Ureter (tissue), 1 donor: ENCODE measurements at places on chromosomes 1 and 21. TPM values are rescaled to one million over a fixed set of nuclear protein-coding genes. Genes with fewer than 3 reads are reported as not detected.
A peak's percentile ranks its signal among the peaks of the same experiment; 100 is the strongest.

Gene LHX8
- 0.21 TPM for total RNA-seq

Gene FAM151A
- not detected for total RNA-seq

Gene SHISAL2A
- 1.1 TPM for total RNA-seq

Gene TMEM35B
- total RNA-seq = 29.6 TPM

Gene DNAJC28
- 1.2 TPM for total RNA-seq

Gene OLFM3
- total RNA-seq = not detected

Gene CCDC28B
- total RNA-seq = 2.1 TPM

Gene FNDC5
- total RNA-seq = 1.7 TPM

Gene OR2L8
- not detected for total RNA-seq

Gene LPAR3
- 20.8 TPM for total RNA-seq

Gene RIMS3
- 5.3 TPM for total RNA-seq

DNA sequence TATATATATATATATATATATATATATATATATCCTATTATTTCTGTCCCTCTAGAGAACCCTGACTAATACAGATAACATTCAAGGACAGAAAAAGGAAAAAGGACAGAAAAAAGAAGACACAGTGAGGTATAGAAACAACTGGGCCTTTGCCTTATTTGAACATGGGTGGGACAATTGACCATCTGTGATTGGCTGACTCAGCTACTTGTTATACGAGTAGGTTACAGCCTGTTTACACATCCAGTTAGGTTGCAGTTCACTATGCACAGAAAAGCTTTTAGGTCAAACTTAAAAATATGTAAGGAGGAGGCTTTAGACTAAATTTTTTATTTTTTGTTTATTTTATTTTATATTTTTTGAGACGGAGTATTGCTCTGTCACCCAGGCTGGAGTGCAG is 39.8 kb upstream of the RGS8 start:
- no peak for DNase-seq

- DNase-seq = no peak
These were observed 2.8 kb upstream of the ELOVL1 start for GRCh38 chr1:43370564-43370963.

- peak; percentile 20 for DNase-seq
These were observed 105.0 kb downstream of the GALNT2 start for GRCh38 chr1:230172016-230172537.

- peak; percentile 63 for DNase-seq
These were observed 2.7 kb downstream of the SCYL3 start for GRCh38 chr1:169890761-169891538.

DNA sequence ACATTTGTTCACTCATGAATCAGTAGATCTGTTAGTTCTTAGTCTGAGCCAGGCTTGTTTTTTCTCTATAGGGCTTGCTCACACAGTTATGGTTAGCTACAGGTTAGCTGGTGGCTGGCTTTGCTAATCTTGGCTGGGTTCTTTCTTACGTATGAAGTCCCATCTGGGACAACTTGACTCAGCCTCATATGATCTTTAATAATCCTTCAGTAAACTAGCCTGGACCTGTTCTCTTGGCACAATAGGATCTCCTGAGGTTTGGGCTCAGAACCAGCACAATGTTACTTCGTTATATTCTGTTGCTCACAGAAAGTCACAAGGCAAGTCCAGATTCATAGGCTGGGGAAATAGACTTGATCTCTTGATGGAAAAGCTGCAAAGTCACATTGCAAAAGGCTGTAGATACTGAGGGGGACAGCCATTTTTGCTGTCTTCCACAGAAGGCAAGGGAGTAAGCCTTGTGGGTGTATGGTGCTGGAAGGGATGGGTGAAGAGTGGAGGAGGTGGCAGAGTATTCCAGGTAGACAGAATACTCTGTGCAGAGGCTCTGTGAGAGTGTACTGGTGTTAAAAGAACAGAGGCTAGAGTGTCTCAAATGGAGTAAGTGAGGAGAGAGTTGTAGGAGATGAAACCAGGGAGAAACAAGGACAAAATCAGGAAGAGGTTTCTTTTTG is 24.4 kb downstream of the EFCAB7 start:
- DNase-seq = no peak

DNA sequence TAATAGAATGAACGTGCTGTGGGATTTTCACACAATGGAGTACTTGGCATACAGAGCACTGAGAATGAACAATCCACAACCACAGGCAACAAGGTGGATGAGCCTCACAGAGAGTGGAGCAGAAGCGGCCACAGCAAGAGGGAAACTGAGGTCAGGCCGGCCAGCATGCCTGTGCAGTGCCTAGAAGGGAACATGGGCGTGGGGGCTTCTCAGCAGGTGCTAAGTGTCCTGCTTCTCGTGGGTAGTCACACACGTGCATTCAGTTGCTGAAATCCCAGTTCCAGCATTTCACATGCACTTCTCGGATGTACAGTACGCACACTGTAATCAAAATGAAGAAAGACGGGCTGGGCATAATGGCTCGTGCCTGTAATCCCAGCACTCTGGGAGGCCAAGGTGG is 33.1 kb downstream of the WDR4 start:
- no peak for DNase-seq

DNA sequence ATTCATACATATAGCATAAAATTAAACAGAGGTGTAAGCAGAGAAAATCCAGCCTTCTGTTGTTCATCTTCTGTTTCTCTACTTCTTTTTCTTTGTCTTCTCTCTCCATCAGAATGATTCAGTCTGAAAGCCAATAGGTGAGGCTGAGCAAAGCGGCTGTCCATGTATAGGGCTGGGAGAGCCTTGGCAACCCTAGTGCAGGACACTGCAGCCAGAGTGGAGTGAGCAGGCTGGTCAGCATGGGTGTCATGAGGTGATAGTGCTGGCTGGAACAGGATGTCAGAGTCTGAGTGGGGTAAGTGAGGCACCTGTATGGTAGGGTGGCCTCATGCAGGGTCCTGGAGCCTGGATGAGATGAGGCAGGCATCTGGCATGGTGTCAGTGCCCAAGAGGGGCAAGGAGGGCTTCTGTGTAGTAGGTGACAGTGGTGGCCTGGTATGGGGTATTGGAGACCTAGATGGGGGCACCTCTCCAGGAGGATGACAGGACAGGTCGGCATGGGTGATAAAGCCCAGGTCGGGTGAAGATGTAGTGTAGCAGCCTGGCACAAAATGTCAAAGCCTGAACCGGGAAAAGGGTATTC is 45.5 kb upstream of the GTF2B start:
- DNase-seq = no peak

DNA sequence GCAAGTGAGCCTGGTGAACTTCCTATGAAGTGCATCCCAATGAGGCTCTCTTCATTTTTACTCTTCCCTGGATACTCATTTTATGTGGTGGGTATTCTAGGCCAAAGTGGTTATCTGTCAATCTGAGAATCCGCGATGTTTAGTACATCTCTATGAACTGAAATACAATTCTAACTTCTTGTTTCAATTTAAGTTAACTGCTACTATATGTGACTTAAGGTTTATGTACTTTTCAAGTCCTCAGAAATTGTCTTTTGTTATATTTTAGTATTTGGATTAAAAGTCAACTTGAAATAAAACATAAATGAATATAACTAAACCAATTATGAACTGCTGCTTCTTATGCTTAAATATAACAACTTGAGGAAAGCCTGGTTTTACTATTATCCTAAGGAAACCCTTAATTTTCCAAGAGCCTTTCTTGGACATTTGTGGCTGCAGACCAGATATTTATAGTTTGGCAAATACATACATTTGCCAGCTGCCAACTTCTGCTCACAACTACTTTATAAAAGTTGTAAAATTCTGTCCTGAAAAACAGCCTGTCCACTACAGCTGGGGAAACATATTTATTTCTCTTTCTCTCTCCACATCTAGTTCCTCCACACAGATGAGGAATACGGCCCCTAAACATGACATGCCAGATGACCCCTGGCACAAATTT is 60.4 kb downstream of the ENAH start:
- no peak for DNase-seq

DNA sequence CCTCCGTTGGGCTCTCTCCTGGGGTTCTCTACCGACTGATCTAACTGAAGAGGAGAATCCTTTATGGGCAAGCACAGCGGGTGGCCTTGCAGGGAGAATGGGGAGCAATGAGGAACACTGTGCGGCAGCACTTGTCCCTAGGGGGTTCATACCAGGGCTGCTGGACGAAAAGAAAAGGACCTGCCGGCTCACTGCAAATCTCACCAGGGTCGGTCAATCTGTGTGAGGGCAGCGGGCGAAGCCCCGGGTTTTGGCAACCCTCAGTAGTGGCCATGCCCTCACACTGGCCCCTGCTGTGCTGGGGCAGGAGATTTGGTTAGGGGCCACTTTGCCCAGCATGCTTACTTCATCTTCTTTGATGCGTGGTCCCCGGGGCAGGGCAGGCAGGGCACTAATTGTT is 5.9 kb downstream of the LHX9 start:
- no peak for DNase-seq

- no peak for DNase-seq
These were observed 201.6 kb downstream of the SDCCAG8 start for GRCh38 chr1:243457363-243457982.

DNA sequence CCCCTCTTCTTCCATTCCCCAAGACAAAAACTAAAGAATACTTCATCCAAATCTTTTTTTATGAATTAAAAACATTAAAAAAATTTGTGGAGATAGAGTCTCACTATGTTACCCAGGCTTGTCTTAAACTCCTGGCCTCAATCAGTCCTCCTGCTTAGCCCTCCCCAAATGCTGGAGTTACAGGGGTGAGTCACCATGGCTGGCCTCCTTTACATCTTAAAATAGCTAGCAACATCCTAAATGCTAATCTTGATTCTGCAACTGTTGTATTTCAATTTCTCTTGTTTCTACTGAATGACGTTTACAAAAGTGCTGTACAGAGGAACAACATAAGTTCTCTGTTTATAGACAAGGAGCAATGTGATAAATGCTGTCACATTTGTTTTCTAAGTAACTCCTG is 483.5 kb downstream of the ADGRL2 start:
- no peak for DNase-seq

- no peak for DNase-seq
These were observed 34.1 kb upstream of the H6PD start for GRCh38 chr1:9200441-9200840.

GRCh38 chr1:65297706-65298105 is 11.6 kb upstream of the DNAJC6 start:
- DNase-seq = no peak

DNA sequence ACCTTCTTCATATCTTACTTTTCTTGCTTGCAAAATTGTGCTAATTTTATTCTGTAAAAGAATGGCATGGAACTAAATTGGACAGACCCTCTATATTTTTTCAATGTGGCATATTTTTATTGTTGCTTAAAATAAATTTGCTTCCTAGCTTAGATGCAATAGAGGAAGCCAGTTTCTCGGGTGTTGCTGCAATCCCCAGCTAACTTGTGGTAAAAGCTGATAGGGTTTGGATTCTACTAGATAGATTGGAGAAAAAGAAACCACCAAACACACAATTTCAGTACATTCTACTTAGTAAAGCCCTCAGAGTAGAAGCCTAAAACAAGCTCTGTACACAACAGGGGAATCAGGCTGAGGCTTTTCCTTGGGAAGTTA is 49.5 kb upstream of the GCLM start:
- DNase-seq = no peak

DNA sequence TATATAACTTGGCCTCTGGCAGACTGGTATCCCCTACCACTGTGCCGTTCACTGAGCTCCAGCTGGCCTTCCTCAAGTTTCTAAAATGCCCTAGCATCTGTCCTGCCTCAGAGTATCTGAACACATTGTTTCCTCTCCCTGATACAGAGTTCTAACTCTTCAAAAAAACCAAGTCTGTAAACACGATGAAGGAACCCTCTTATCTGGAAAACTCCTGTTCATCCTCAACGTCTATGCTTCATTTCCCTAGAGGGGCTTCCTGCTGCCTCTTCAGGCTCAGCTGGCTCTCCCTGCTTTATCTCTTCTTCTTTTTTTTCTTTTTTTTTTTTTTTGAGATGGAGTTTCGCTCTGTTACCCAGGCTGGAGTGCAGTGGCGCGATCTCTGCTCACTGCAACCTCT is 5.6 kb downstream of the BSDC1 start:
- no peak for DNase-seq

GRCh38 chr1:227192163-227192562 is 126.1 kb downstream of the CDC42BPA start:
- no peak for DNase-seq

- no peak for DNase-seq
These were observed 52.2 kb upstream of the KIAA1614 start for GRCh38 chr1:180860535-180860934.

DNA sequence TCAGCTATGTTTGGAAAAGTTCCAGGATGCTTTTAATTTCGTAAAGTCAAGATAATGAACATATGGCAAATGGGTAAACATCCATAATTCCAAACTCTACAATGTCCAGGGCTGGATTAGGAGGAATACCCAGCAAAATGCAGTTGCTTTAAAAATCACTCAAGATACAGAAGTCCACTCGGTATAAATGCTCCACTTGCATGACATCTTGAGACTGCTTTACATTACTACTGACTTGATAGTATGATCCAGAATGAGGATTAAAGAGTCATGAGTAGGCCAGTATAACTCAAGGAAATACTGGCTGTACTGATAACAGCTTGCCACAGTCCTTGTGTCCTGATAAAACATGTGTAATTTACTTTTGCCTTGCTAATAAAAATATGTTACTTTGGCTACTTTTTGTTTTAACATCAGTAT is 58.3 kb upstream of the ANGPTL3 start:
- no peak for DNase-seq

DNA sequence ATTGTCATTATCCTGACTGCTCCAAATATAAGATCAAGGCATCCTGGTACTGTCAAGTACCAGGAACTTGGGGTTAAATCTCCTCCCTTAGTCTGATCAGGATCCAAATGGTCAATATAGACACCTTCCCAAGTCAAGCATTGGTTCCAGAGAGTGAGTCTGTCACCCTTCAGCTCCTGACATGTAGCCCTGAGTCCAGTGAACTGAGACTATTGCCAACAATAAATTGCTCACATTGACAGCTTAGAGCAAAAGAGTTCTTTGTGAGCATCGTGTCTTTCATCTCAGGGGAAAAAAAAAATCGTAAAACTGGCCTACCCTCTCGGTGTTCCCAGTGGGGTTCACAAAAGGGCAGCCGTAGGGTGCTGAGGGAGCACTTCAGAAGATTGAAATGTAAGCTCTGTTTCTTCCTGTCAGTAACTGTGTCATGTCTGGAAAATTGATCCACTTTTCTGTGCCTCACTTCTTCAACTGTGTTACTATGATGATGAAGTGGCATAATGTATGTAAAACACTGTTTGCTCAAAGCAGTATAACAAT is 228.5 kb downstream of the KCNH1 start:
- no peak for DNase-seq
